Left ventricle myocardium inferior (tissue), 1 donor: ENCODE measurements at places on chromosomes 2 and 18.

GRCh38 chr18:78784861-78785260 is 194.8 kb upstream of the SALL3 start:
- no peak for DNase-seq

DNA sequence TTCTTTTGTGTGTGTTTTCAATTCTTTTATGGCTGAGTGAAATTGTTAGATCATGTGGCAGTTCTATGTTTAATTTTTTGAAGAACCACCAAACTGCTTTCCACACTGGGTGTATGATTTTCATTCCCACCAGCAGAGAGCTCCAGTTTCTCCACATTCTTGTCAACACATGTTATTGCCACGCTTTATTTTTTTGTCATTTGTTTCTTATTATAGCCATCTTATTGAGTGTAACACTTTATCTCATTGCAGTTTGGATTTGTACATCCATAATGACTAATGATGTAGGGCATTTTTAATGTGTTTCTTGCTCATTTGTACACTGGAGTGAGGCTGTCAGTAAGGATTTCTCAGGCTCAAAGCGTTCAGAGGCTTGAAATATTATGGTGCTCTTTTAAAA is 184.2 kb downstream of the PIEZO2 start:
- DNase-seq = no peak

GRCh38 chr2:182826064-182826463 is 40.4 kb downstream of the FRZB start:
- DNase-seq = no peak

DNA sequence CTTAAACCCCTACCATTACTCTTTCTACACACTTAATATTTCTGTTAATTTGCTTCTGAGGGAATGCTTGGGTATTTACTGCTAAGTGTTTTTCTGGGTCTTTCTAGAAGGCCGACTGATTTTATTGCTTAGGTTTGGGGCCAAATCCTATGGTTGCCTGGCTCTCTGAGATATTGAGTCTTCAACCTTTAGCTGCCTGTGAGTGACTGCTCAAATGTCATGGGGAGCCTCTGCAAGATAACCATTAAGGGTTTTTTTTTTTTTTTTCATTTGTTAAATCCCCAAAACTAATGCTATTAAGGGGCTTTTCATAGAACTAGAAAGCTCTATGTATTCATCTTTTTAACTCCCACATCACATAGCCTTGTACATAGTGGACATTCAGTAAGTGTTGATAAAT is 5.0 kb downstream of the OSBPL6 start:
- DNase-seq = no peak

DNA sequence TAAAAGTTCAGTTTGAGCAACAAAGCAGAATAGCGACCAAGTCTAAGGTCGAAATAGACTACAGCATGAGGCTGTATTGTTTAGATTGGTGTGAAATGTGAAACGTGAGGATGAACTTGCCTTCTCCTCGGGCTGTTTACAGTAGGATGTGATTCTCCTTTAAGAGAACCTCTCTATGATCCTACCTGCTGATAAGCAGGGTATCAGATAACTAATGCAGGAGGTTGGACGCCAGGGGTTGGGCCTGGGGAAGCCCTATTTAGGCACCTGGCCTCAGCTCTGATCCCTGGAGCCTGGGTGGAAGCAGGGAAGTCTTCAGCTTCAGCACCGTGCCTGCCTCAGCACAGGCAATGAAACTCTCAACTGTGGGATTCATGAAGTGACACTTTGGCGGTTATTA is 11.4 kb downstream of the CRYGD start:
- no peak for DNase-seq
